Large intestine (tissue), 12 donors: ENCODE measurements at places on chromosomes 3 and 15.

GRCh38 chr3:114418724-114419543 lies 125.1 kb downstream of the TIGIT start:
- DNase-seq: peak; percentile 62

GRCh38 chr3:119659606-119660291 lies 640 bp downstream of the POPDC2 start:
- no peak for DNase-seq

- DNase-seq: no peak
Measured at GRCh38 chr3:72255191-72255590, 470.2 kb upstream of the PROK2 start.

- DNase-seq: no peak
Measured at GRCh38 chr3:36149447-36149865, 230.8 kb upstream of the STAC start.

- no peak for DNase-seq
Measured at GRCh38 chr15:40134885-40135284, 26.0 kb upstream of the BUB1B start.

DNA sequence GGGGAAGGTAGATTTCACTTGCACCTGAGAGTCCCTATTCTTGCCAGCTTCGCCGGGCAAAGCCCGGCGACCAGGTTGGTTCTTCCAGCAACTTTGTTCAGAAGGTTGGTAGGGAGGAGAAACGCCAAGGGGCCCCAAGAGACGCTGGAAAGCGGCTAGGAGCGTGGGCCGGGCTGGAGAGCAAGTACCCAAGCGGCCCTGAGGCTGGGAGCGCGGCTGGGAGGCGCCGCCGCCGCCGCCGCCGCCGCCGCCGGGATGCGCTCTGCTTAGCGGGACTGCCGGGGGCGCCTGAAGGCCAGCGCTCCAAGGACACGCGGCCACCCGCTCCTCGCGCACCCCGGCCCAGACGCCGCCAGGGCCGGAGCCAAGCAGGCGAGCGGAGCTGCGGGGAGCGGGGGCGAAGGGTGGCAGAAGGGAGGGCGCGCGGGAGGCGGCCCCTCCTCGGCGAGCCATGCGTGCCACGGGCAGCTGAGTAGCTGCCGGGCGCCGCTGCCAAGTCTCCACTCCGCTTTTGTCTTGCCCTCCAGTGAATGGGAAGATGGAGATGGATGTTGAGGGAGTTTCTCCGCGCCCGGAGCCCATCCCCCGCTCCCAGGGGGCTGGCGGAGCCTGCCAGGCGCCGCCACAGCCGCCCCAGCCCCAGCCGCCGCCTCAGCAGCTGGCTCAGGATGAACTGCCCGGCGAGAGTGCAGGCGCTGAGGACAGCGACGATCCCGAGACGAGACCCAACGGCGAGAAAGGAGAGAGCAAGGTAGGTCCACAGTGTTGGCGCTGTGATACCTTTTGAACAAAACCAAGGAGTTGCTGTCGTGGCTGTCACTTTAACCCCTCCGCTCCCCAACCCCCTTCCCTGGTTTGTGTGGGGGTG lies 227.4 kb upstream of the AZI2 start:
- DNase-seq: no peak

DNA sequence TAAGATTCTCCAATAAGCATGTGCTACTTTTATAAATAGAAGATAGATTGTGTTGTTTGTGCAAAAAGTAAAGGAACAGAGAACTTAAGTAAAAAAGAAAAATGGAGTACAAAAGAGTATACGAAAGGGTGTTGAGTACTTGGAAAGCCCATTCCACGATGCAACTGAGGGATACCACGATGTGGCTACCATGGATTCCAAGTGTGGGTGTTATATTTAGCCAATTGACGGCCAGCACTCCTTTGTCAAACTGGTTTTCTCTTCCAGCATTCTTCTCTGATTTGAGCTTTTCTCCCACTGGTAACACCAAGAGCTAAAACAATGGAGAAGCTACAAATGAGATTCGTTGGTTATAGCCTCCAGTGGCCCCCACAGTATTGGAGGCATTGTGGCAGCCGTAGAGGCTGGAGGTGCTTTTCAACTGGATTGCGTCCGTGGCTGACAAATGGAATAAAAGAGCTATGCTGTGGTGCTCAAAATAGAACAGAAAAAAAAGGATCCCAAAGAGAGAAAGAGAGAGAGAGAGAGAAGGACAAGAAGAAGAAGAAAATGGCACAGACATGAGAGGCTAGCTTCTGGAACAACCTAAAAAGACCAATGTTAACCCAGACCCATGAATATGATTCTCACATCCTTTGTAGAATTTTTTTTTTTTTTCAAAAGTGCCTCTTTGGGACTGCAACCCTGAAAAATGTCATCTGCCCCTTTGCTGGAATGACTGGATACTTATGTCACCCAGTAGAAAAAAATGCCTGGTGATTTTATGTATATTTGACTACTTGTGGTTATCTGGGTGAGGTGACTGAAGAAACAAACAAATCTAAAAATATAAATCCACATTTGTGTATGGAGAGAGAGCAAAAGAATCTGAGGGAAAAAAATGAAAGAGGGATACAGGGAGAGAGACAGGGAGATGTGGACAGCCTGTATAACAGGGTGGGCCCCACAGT lies 345.1 kb downstream of the RORA start:
- no peak for DNase-seq

DNA sequence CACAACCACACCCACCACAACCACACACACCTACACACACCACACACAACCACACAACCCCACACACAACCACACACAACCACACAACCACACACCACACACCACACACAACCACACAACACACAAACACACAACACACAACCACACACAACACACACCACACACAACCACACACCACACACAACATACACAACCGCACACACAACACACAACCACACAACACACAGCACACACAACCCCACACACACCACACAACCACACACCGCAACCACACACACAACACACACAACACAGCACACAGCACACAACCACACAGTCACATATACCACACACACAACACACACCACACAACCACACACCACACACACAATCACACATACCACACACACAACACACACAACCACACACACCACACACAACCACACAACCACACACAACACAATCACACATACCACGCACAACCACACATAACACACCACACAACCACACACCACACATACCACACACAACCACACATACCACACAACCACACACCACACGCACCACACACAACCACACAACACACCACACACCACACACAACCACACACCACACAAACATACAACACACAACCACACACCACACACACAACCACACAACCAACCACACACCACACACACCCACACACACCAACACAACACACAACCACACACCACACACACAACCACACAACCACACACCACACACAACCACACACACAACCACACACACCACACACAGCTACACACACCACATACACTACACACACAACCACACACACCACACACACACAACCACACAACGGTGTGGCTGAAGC lies 23.7 kb downstream of the CPN2 start:
- DNase-seq: no peak

GRCh38 chr15:84878504-84878903 lies 6.0 kb upstream of the SLC28A1 start:
- DNase-seq: peak; percentile 52

GRCh38 chr15:99210334-99210733 lies 39.0 kb downstream of the TTC23 start:
- DNase-seq: no peak

GRCh38 chr3:40574661-40575060 lies 49.9 kb downstream of the ZNF621 start:
- no peak for DNase-seq

DNA sequence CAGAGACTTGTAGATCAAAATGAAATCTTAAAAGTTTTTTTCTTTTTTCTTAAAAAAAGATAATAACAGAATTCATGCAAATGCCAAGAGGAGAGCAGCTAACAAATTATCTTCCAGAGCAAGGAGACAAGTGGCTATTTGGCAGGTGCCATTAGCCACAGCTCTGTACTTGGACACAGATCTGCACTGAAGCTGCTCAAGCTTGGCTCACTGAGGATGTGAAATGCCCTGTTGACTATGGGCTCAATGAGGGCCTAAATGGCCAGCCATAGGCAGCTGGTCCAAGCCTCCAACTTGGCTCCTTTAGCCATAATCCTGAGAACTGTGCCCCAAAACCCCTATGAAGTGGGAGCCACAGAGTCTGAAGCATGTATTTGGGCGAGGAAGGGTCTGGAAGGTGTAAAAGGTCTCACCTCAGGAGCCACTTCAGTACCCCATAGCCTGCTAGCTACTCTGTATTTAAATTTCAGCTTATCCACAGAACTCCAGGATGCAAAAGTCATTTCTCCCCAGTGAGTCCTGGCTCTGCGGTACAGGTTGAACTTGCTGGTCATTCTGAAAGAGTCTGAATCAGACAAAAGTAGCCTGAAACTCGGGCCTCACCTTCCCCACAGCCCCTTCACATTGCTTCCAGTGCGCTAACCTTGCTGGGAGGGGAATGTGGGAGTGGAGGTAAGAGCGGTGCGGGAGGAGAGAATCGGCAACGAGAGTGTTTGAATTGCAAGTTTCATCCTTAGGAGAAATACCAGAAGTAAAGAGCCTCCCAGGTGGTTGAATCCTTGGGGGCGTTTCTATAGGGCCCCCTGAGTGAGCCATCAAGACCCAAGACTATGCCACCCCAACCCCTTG lies 48.0 kb downstream of the ZIC4 start:
- DNase-seq: no peak

- DNase-seq: no peak
Measured at GRCh38 chr3:38646062-38646461, 3.4 kb downstream of the SCN5A start.

DNA sequence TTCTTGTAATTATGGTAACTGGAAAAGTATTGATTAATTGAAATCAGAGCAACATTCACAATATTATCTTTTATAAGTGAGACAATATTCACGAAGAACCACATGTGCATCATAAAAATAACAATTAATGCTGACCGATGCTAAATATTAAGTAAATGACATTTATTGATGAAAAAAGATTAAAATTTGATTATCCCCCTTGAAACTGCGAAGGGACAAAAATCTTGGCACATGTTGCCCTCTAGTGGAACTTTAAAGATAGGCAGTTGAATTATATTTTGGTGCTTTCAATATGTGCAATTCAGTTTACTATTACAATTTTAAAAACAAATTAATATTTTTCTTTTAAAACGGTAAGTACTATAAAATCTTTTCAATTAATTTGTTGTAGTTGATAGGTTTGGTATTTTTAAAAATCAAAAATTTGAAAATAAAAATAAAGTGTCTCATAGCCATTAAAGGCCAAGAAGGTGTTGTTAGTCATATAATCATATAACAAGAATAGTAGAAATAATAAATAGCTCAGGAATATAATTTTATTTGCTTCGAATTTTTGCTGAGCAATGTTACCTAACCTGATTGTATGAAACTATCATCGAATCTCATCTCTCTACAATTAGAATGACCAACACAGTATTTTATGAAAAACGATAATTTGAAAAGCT lies 270.2 kb downstream of the ROBO1 start:
- no peak for DNase-seq

GRCh38 chr15:42108189-42108588 lies 13.8 kb upstream of the PLA2G4D start:
- DNase-seq: no peak

DNA sequence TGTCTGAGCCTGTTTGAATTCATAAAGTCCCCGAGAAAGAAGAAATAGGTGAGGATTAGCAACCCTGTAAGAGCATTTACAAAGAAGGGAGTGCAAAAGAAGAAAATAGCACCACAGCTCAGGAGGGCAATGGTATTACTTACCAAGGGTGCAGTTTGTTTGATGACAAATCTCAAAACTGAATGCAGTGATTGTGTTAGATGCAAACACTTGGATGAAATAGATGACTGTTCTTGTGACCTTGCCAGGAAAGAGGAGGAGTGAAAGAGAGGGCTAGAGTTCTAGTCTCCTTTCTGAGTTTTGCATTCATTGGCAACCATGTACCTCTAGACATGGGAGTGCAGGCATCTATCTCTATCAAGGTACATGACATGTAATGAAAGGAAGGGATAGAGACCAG lies 1030.8 kb upstream of the CFAP20DC start:
- DNase-seq: no peak

- no peak for DNase-seq
Measured at GRCh38 chr3:49257187-49257586, 19.8 kb downstream of the C3orf62 start.

- no peak for DNase-seq
Measured at GRCh38 chr3:43852066-43852465, 161.3 kb downstream of the ABHD5 start.

GRCh38 chr3:60142009-60142408 lies 1092.2 kb upstream of the CFAP20DC start:
- DNase-seq: no peak

- no peak for DNase-seq
Measured at GRCh38 chr3:72257203-72257602, 472.3 kb upstream of the PROK2 start.

DNA sequence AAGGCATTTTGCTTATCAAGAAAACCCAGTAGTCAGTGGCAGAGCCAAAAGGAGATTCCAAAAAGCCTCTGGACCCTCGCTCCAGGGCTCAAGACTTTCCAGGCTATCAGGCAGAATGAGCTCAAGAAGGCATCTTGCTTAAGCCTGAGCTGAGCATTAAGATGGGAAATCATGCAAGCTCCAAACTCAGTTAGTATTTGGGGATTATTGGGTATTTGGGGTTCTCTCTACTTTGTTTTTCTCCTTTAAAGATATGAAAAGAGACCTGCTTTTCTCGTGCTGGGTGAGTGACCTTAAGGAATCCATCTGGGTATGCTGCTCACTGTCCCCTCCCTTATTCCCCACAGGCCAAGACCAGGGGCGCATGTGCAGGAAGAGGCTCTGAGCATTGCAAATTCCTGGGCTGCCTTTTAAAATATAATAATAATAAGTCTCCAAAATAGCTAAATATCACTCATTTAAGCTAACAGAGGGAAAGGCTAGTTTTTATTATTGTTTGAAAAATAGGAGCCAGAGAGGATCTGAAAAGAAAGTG lies 75.4 kb upstream of the HACD2 start:
- DNase-seq: no peak

GRCh38 chr15:40192942-40193341 lies 32.1 kb downstream of the BUB1B start:
- DNase-seq: no peak

- DNase-seq: no peak
Measured at GRCh38 chr15:95884276-95884675, 446.2 kb upstream of the NR2F2 start.

DNA sequence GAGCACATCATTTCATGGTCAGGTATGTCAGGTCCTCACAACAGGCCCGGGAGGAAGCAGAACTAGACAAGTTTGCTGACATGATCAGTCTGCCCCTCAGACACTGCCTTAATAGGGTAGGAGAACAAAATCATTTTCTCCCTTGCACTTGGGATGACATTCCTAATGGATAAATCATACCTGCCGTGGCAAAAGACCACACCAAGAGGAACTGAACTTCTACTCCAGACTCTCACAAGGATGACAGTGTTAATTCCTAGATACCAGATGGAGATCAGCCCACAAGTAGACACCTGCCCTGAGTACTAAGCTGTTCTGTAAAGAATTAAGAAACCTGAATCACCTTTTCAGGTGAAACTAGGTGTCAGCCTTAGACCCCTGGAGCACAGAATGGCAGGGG lies 19.5 kb downstream of the SIAH2 start:
- no peak for DNase-seq
